ENCODE measurements at places on chromosomes 13 and 19. TPM values are rescaled to one million over a fixed set of nuclear protein-coding genes. Genes with fewer than 3 reads are reported as not detected.

DNA sequence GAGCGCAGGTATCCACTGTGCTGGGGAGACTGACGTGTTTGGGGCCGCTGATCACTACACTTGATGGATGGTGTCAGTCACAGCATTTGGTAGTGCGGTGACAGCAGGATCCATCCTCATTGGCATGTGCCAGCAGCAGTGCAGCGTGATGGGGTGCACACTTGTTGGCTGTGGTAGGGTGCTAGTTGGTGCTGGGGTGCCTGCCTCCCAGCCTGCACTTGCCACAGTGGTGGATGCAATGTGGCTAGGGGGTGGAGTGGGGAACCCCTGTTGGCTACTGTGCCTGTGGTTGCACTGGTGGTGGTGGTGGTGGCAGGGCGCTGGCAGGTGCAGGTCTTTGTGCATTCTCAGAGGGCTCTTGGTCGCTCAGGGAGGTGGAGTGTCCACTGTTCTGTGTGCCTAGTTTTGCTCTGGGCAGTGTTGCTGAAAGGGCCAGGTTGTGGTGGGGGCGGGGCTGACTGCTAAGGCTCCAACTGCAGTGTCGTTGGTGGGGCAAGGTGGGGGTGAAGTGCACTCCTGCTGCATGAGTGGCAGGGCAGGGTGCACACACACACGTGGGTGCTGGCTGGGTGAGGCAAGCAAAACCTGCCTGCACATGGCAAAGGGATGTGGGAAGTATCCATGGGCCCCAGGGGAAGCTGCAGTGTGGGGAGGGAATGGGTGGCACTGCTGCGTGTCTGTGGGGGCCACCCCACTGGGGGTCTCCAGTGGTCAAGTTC is 84.8 kb downstream of the ZMYM2 start:
- DNase-seq = no peak

- no peak for DNase-seq
Observed at GRCh38 chr13:78521091-78521490, 82.3 kb downstream of the POU4F1 start.

GRCh38 chr19:55681131-55682092 is 6.4 kb downstream of the EPN1 start:
- DNase-seq = no peak

GRCh38 chr13:44954224-44954623 is 35.0 kb downstream of the NUFIP1 start:
- DNase-seq = no peak

- no peak for DNase-seq
Observed at GRCh38 chr13:103437651-103438050, 371.4 kb upstream of the SLC10A2 start.

GRCh38 chr13:71758828-71759227 is 108.2 kb downstream of the DACH1 start:
- DNase-seq = no peak

Gene ZFP14
- total RNA-seq = 2.9 TPM

Gene NCAN
- total RNA-seq = not detected

Gene SYNE4
- total RNA-seq = 0.27 TPM
